Stromal cell of bone marrow (primary cell): ENCODE measurements at places on chromosomes 2 and 18.

DNA sequence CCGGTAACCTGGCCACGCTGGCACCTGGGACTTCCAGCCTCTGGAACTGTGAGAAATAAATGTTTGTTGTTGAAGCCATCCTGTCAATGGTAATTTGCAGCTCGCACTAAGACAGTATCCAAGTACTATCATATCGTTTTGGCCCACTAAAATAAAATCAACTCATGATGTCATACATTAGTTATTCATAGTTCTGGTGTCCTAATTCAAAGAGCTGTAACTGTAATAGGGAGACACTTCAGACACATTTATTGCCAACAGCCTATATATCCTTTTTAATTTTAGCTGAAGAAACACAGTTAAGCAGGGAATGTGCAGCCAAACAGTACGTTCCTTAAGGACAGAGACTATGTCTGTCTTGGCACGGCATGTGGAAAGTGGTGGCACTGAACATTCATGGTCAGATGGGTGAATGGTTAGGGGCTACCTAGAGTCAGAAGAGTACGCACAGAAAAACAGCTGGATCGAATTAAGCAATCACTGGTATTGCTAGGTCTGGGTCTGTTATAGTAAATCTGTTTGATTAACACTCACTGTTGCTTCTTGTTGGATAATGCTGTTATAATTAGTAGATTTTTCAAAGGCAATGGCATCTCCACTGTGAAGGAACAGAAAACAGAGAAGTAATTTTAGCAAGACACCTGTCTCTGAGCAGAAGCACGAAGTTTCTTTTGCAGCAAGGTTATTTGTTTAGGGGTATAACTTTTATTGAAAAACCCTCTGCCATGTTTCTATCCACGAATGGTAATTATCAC lies 41.3 kb upstream of the CREG2 start:
- no peak for DNase-seq

DNA sequence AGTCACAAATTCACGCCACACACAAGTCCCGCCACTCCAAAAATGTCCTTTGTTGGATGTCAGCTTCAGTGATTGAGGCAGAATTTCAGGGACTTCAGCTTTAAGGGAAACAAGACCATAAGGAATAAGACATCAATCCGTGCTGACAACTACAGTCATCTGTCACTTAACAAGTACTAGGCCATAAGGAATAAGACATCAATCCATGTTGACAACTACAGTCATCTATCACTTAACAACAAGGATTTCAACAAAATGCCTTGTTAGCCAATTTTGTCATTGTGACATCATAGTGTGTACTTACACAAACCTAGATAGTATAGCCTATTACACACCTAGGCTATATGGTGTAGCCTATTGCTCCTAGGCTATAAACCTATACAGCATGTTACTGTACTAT lies 58.0 kb downstream of the ANTXR1 start:
- DNase-seq, result no peak

- no peak for DNase-seq
These were observed 186.4 kb upstream of the FAM98A start for GRCh38 chr2:33785201-33786106.

DNA sequence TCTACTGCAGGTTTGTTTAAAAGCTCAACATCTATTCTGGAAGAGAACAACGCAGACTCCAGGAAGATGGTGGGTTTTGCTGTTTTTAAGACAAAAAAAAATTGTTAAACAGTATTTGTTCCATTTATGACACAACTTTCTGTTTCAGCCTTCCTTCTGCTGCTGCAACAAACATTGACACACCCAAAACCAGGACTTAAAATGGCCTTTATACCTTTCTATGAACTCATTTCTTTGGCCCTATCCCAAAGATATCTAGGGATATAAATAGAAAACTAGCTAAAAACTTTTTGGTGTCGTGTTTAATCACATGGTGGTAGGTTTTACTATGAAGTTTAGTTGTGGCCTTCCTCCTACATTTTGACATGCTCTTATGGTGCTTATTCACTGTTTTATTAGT lies 964 bp upstream of the GALNT3 start:
- no peak for DNase-seq

GRCh38 chr18:35303610-35304009 lies 13.6 kb upstream of the ZSCAN30 start:
- DNase-seq, result no peak
